Effector CD4-positive, alpha-beta T cell (primary cell): ENCODE measurements at places on chromosomes 12 and 14.

DNA sequence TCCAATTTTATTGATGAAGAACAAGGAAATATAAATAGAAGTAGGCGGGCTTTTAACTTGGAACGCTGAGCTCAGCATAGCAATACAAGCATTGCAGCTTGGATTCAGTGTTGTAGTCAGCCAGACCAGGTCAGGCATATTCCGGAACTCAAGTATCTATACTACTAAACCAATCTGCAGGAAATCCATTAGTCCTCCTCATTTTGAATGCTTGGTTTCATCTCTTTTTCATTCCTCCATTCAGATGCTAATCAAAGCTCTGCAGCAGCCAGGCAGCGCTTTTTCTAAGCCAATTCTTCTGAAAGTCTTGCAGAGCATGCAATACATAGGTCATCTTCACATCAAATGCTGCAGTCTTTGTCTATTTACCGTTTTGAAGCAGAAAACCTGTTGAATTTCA is 49.0 kb downstream of the KIF21A start:
- DNase-seq = no peak

- no peak for DNase-seq
Measured at GRCh38 chr12:25960143-25960542, 1.7 kb downstream of the RASSF8 start.

DNA sequence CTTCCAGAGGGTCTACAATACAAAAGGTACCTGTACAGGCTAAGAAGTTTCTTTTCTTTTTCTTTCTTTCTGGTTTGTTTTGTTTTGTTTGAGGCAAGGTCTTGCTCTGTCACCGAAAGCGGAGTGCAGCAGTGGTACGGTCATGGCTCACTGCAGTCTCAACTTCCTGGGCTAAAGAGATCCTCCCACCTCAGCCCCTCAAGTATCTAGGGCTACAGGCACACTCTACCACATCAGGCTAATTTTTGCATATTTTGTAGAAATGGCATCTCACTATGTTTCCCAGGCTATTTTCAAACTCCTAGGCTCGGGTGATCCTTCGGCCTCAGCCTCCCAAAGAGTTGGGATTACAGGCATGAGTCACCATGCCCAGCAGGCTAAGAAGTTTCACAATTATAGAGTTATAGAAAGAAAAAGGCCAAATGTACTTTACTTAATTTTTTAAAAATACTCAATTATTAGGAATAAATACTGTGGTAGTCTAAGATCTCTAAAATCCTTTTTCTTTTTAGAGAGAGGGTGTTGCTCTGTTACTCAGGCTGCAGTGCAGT is 3.0 kb upstream of the PIGH start:
- DNase-seq = no peak

DNA sequence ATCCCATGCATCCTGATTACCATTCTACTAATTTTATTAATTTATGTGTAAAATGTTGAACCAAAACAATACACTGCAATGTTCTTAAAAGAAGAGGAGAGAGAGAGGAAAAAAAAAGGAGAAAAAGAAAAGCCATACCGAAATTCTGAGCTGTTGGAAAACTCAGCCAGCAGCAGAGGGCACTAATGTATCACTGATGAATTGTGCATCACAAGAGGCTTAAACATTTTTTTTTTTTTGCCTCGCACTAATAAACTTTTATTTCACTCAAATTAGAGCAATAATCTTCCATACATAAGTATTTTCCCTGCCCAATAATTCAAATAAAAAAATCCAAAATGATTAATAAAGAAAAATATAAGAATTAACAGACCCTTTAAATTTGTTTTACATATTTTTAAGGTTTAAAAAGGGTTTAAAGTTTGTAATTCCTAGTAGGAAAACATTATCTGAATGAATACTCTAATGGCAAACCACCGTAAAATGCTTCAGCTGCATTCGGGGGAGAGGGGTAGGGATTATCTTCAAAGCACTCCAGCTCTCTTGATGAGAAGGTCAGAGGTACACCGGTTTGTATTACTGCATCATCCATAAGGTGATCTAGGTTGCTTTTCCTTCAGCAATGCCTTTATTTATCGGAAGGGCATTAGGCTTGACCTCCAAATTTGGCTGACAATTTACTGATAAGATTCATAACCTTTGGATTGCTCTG is 41.9 kb downstream of the ATP23 start:
- DNase-seq = no peak

DNA sequence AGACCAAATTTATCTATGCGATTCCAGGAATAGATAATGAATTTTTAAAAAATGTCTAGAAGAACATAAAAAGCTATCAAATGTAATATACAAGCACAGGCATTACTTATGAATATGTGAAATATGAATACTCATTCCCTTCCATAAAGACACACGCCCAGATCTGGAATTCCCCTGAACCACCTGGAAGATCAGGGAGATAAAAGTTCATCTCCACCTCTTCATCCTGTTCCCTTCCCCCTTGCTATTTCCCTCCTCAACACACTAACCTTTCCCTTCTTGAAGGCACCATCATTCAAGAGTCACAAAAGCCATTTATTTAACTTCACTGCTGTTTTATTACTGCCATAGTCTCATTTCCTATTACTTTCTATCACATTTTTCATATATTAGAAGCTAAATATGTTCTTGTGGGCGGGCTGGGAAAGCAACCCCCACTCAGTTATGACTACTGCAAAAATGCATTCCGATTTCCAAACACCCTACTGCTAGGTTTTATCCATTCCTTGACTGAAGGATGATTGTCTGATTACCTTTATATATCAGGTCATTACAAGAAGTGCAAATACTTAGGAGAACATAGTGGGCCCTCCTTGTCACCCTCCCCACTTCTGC is 16.1 kb downstream of the FGD6 start:
- no peak for DNase-seq
